Smooth muscle cell of trachea (primary cell): ENCODE measurements at places on chromosomes 12 and 14. TPM values are rescaled to one million over a fixed set of nuclear protein-coding genes. Genes with fewer than 3 reads are reported as not detected.

The AKAP6 gene
- total RNA-seq = 0.29 and 0.50 TPM in 2 replicates

The FOXJ2 gene
- 8.0 and 8.3 TPM in 2 replicates for total RNA-seq

The COX8C gene
- total RNA-seq = not detected in 2 replicates

The ASCL4 gene
- total RNA-seq = not detected in 2 replicates

The PDZRN4 gene
- not detected in 2 replicates for total RNA-seq

The CNTN1 gene
- total RNA-seq = 3.0 and 6.5 TPM in 2 replicates

The CHGA gene
- total RNA-seq = 0.15 TPM in 1 of 2 replicates, not detected in the other

The RERG gene
- total RNA-seq = not detected in 2 replicates

The BHLHE41 gene
- 0.87 and 3.1 TPM in 2 replicates for total RNA-seq

The LTB4R2 gene
- total RNA-seq = 3.8 and 4.6 TPM in 2 replicates

The SENP1 gene
- 18.3 and 19.4 TPM in 2 replicates for total RNA-seq

The WSCD2 gene
- not detected in 2 replicates for total RNA-seq

The KLRG1 gene
- total RNA-seq = 0.33 and 1.0 TPM in 2 replicates

The PRKD1 gene
- 11.7 and 13.5 TPM in 2 replicates for total RNA-seq

The C12orf54 gene
- total RNA-seq = not detected in 2 replicates

The KRT3 gene
- total RNA-seq = not detected in 2 replicates
